ENCODE measurements at places on chromosomes 3 and 15. TPM values are rescaled to one million over a fixed set of nuclear protein-coding genes. Genes with fewer than 3 reads are reported as not detected.

GLCE gene
- total RNA-seq: 1.9 TPM

PRICKLE2 gene
- not detected for total RNA-seq

PTPRG gene
- 0.47 TPM for total RNA-seq

SERINC4 gene
- total RNA-seq: not detected

FBXO40 gene
- not detected for total RNA-seq

SLC24A5 gene
- total RNA-seq: not detected

GATM gene
- total RNA-seq: 29.0 TPM

OSTN gene
- total RNA-seq: not detected

CCR9 gene
- not detected for total RNA-seq

SMAD6 gene
- total RNA-seq: 1.8 TPM

C3orf22 gene
- not detected for total RNA-seq

CHD2 gene
- 37.3 TPM for total RNA-seq

EPM2AIP1 gene
- 20.7 TPM for total RNA-seq

GOLGA6L1 gene
- not detected for total RNA-seq

SKOR1 gene
- total RNA-seq: 0.45 TPM

CYP19A1 gene
- total RNA-seq: 2.4 TPM

SH3GL3 gene
- total RNA-seq: not detected

KLHL6 gene
- 41.1 TPM for total RNA-seq

SLITRK3 gene
- not detected for total RNA-seq

FAM81A gene
- 0.76 TPM for total RNA-seq

MRPS25 gene
- total RNA-seq: 32.5 TPM

GPR62 gene
- not detected for total RNA-seq

RNF111 gene
- 61.0 TPM for total RNA-seq

MASP1 gene
- total RNA-seq: not detected

PEAK1 gene
- total RNA-seq: 1.4 TPM

CATSPER2 gene
- total RNA-seq: 5.1 TPM

ZSCAN2 gene
- 27.2 TPM for total RNA-seq

ASB14 gene
- total RNA-seq: 0.04 TPM

PCLAF gene
- total RNA-seq: 24.7 TPM

SI gene
- not detected for total RNA-seq

ARL14 gene
- not detected for total RNA-seq

LAMB2 gene
- 3.8 TPM for total RNA-seq

EFCAB12 gene
- total RNA-seq: 0.04 TPM

LDHAL6B gene
- total RNA-seq: not detected

MELTF gene
- total RNA-seq: 0.07 TPM

NAA80 gene
- total RNA-seq: 18.1 TPM

PTH1R gene
- not detected for total RNA-seq

IQCF5 gene
- total RNA-seq: not detected

RAB11A gene
- total RNA-seq: 187 TPM

ZNF662 gene
- total RNA-seq: not detected

CNBP gene
- 277 TPM for total RNA-seq

HOMER2 gene
- 30.4 TPM for total RNA-seq

CRABP1 gene
- total RNA-seq: not detected

STRA6 gene
- total RNA-seq: not detected

DTX3L gene
- 55.8 TPM for total RNA-seq

IP6K2 gene
- total RNA-seq: 104 TPM

FANCD2OS gene
- total RNA-seq: not detected

EXD1 gene
- total RNA-seq: not detected

HDGFL3 gene
- total RNA-seq: not detected

P2RY14 gene
- total RNA-seq: not detected

SLC9C1 gene
- total RNA-seq: not detected

BCHE gene
- 0.11 TPM for total RNA-seq

SCAANT1 gene
- not detected for total RNA-seq

C3orf49 gene
- total RNA-seq: not detected

ATP10A gene
- total RNA-seq: not detected

ANKRD63 gene
- total RNA-seq: not detected

EOMES gene
- total RNA-seq: 0.60 TPM
